LHCN-M2 (cell line): ENCODE measurements at places on chromosomes 2 and 18. TPM values are rescaled to one million over a fixed set of nuclear protein-coding genes. Genes with fewer than 3 reads are reported as not detected.
A peak's percentile ranks its signal among the peaks of the same experiment; 100 is the strongest.

DNA sequence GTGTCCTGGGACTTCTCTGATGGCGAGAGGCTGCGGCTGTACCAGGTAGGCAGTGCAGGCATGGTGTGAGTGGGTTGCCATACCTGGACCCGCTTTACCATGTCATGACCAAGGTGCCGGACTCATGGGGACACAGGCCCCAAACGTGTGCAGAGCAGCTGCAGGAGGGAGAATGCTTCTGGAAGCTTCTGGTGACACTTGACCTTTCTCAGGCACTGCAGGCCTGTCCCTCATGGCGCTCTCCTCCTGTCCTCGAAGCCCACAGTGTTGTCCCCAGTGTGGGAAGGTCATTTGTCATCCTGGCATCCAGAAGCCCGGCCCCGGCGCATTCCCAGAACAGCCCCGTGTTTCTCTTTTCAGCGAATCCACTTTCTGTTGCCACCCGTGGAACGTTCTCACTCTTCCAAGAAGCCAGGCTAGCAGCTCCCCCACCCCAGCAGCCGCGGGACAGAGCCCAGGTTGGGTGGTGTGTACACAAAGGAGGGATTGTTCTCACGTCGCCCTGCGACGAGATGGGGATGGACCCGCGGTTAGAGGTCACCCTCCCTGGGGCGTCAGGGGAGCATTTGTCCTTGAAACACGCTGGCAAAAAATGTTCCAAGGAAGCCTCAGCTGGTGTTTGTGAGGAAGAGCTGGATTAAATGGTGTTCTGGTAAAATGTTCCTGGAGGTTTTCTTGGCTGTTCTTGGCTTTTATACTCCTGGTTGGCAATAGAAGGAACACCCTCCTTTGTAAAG is 43.7 kb downstream of the SH3BP4 start:
- DNase-seq: no peak

- DNase-seq: no peak
These were observed 682.6 kb upstream of the GCFC2 start for GRCh38 chr2:76393356-76393755.

DNA sequence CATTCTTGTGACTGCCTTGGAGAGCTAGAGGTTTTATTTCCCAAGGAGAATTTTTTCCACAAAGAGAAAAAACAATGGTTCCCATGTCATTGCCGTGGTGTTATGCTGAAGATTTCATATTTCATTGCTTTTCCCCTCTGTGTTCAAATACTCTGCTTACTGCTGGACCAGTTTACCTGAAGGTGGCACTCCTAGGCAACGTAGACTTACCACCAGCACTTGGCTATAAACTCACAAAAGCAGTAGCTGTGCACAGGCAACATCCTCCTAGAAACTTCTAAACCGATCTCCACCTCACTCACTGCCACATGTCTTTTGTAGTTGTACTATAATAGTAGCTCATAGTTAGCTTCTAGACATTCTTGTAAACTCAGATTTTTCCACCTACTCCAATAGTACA is 1319.7 kb upstream of the CRIM1 start:
- no peak for DNase-seq

DNA sequence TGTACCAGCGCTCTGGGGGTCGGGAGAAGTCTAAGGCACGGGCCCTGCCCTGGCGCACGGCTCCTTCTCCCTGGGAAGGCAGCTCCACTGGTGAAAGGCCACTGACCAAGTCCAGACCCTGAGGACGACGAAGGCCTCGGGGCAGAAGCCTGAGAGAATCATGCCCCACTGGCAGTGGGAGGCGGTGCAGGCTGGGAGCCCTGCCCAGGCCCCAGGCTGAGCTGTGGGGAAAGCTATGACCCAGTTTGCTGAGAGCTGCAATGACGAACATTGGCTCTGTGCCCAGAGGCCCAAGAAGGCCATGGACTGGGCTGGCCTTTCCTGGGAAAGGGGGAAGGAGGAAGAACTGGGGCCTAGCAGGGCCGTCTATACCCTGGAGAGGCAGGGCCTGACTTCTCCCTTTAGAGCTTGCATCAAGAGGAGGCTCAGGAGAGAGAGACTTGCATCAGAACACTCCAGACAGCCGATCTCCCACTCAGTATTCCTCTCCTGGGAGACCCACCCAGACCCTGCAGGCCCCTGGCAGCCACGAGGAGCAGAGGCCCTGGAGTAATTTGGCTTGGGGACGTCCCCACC is 32.9 kb downstream of the HS1BP3 start:
- DNase-seq: peak; percentile 98

DNA sequence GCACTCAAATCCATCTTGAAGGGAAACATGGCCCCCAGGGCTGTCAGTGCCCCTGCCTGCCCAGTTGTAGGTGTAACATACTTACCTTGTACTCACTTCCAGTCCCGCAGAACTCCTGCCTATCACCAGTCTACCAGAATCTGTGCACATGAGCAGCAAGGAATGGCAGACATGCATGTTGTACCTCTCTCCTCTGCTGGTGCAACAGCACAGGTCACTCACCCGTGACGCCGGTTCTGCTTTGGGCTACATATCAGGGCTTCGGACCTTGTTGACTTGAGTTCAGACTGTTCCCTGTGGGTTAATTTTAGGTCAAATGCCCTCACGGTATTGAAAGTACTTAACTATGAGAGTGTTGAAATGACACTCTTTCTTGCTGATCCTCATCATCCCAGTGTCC is 215.7 kb downstream of the TPGS2 start:
- no peak for DNase-seq

GRCh38 chr2:15649561-15650255 is 58.0 kb downstream of the DDX1 start:
- DNase-seq: no peak

DNA sequence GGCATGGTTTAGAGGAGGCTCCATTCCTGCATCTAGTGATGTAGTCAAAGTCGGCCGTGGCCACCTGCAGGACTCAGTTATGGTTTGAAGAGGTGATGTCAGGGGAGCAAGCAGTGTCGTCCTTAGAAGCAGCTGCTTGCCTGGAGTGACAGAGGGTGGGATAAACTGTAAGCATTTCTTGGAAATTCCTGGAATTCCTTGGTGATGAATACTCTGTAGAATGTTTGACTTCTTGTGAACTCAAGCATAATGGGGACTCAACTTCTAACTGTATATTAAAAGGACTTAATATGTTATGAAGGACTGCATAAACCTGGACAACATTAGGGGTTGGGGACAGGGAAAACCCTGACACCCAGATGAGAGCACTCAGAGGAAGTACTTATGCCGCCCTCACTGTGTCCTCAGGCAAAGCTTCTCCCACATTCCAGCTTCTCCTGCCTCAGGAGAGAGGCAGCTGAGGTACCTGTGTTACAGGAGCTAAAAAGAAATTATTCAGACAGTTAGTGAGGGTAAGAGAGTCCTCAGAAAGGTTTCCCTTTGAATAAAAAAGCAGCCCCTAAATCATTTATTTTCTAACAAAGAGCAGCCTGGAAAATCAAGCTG is 459.9 kb upstream of the CELF4 start:
- no peak for DNase-seq

GRCh38 chr2:235661167-235661937 is 167.5 kb downstream of the AGAP1 start:
- no peak for DNase-seq

DNA sequence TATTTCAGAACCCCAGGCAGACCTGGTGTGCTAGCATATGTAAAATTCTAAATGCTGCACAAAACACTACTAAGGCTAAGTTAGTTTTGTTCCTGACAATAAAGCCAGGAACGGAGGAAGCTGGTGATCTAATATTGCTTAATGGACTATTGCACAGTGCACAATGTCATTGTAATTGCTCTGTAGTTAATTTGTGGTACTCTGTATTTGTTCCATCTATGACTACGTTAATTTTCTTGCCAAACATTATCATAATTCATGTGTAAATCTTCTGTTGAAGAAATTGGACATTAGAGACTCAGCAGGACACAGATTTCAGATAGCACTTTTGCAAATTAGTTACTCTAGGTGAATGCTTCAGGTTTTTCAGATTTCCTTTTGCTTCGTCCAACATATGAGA is 232.3 kb downstream of the RIT2 start:
- DNase-seq: no peak

GRCh38 chr18:9387891-9388290 is 53.3 kb downstream of the TWSG1 start:
- DNase-seq: no peak

GRCh38 chr2:18987592-18988073 is 370.8 kb downstream of the OSR1 start:
- peak; percentile 96 for DNase-seq

GRCh38 chr18:4721545-4721944 is 266.4 kb upstream of the DLGAP1 start:
- DNase-seq: no peak

DNA sequence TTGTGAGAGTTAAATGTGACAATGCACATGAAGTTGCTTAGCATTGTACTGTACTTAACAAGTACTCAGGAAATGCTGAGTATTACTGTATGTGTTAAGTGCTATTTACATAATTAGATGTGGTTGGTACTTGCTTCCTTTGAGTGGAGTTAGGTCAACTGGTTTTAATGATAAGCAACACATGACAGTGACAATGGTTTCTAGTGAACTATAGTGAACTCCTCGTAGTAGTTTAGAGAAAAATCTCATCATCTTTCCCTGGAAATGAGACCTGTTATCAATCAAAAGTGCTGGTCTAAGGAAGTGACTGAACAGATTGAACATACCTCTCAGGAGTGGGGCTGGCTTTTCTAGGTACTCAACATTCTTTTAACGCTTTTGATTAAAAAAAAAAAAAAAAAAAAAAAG is 29.2 kb upstream of the ZDBF2 start:
- no peak for DNase-seq

- DNase-seq: no peak
These were observed 9.6 kb downstream of the TRPM8 start for GRCh38 chr2:233926806-233927205.

GRCh38 chr2:195458936-195459335 is 198.1 kb upstream of the SLC39A10 start:
- peak; percentile 11 for DNase-seq

DNA sequence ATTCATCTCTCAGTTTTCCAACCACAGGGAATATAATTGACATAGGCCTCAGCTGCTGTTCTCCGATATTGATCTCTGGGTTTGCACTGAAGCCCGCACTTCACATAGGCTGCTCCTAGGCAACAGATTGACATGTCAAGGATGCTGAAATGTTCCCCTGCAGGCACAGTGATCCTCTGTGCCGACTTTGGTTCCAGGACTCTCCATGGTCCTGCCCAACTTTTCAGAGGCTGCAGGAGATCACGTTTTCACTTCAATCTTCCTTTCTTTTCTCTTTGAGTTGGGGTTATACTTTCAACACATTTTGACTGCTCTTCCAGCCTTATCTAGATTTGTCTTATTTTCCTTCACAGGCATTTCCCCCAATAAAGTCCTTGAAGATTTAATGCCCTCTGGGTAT is 1361.0 kb downstream of the DSC3 start:
- no peak for DNase-seq

DNA sequence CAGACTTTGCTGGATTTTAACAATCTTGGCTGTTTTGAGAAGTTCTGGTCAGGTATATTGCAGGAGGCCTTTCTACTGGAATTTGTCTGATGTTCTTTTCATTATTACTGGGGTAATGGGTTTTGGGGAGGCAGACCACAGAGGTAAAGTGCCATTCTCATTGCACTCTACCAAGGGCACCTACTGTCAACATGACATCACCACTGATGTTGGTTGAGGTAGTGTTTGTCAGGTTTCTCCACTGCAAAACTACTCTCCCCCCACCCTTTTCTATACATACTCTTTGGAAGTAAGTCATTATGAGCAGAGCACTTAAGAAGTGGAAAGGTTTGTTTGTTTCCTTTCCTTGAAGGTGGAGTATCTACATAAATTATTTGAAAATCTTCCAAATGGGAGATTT is 27.0 kb downstream of the PRKD3 start:
- no peak for DNase-seq

GRCh38 chr2:26195040-26195984 is 22.4 kb downstream of the GAREM2 start:
- DNase-seq: no peak

The PLEKHH2 gene
- 1.1 and 2.8 TPM in 2 replicates for total RNA-seq

The NGEF gene
- 0.26 and 0.34 TPM in 2 replicates for total RNA-seq

The DNAJC5G gene
- not detected in 2 replicates for total RNA-seq

The HOXD13 gene
- total RNA-seq: not detected in 2 replicates

The VWA3B gene
- not detected in 2 replicates for total RNA-seq

The CYP1B1 gene
- total RNA-seq: 3.4 and 3.5 TPM in 2 replicates

The KLHL14 gene
- total RNA-seq: not detected in 2 replicates

The GALNT3 gene
- total RNA-seq: 1.5 and 2.6 TPM in 2 replicates

The TNFRSF11A gene
- total RNA-seq: 0.06 TPM in 2 replicates

The B3GNT2 gene
- total RNA-seq: 13.3 and 16.0 TPM in 2 replicates

The SH3RF3 gene
- 6.6 and 7.4 TPM in 2 replicates for total RNA-seq

The FSHR gene
- total RNA-seq: not detected in 2 replicates
